ENCODE measurements at places on chromosomes 4 and X.

GRCh38 chr4:121484633-121485032 is 103.8 kb upstream of the QRFPR start:
- DNase-seq = no peak

- DNase-seq = no peak
Measured at GRCh38 chr4:67635331-67635730, 65.6 kb downstream of the UBA6 start.

- DNase-seq = no peak
Measured at GRCh38 chr4:167934216-167934615, 158.1 kb upstream of the ANXA10 start.

DNA sequence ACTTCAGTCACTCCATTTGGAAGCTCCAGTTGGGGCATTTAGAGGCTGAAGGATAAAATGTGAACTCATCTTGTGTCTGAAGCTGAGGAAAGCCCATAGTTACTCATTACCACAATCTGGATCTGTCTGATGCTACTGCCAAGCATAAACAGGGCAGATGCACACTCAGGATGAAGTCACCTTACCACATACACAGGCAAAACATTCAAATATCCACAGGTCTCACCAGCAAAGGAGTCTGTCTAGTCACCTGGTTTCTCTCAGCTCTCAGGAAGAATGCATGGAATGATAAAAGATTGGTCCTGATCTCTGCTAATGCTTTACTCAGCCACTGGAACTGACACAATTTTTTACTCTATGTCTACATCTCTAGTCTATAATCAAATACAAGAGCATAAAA is 13.0 kb upstream of the ODAPH start:
- DNase-seq = no peak

DNA sequence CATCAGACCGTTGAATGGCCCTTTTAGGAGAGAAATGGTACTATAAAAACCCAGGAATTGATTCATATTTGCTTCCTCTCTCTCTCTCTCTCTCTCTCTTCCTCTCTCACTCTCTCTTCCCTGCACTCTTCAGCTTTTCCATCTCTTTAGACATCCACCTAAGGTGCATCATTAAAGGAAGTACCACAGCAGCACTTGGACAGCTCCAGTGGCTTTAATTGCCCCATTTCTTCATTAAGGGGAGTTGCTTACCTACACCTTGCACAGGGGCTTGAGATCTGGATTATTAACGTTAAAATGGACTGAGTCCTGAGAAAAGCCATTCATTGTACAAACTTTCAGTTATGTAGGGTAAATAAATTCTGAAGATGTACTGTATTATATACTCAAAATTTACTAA is 323.6 kb downstream of the AFF2 start:
- DNase-seq = no peak

GRCh38 chr4:108982402-108983185 is 219.7 kb upstream of the ETNPPL start:
- no peak for DNase-seq

GRCh38 chr4:104063341-104063740 is 343.6 kb upstream of the TACR3 start:
- DNase-seq = no peak

DNA sequence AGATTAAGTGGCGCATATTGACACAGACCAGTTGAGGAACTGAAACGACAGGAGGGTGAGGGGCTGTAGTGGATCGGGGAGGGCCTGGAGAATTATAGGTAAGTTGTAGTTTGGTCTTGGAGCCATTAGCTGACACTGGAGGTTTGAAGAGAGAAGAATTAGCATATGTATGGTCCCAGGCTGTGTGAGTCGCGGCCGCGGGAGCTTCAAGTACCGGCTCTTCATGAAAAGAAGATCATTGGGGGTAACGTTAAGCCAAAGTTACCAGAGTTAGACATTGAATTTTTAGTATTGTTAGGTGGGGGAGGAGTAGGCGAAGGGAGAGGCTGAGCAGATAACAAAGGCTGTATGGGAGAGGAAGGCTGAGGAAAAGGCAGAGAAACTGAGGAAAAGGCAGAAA is 56.5 kb downstream of the ZNF674 start:
- DNase-seq = no peak

GRCh38 chr4:167023364-167023925 is 210.8 kb downstream of the SPOCK3 start:
- DNase-seq = no peak

GRCh38 chr4:87505862-87506261 is 23.3 kb downstream of the SPARCL1 start:
- no peak for DNase-seq

DNA sequence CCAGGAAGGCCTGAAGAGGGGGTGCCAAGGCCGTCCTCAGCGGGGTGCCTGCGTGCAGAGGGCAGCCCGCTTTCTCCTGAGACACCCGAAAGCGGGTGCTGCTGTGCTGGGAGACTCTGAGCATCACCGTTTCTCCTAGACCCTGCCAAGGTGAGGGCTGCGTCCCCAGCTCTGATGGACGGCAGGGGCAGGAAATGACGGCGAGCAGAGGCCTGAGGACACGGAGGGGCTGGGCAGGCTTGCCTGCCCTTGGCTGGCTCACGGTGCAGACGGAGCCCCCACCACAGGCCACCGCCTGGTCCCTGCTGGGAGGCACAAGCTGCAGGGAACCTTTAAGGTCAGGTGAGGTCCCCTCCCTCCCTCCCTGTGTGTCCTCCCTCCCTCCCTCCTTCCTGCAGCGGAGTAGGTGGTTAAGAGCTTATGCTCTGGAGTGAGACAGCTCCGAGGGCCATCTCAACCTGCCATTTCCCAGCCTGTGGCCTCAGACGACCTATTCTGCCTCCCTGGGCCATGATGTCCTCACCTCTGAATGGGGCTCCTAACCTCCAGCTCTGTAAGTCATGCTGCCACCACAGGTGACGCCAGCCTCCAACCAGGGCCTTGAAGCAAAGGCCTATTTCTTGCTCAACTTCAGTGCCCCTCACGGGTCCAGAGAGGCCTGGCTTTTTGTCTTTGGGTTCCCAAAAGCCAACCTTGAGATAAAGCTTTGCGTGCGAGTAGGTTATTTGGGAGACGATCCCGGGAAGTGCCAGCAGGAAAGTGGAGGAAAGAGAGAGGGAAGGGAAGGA is 54.2 kb upstream of the GRPEL1 start:
- no peak for DNase-seq

GRCh38 chrX:43003204-43003565 is 225.2 kb upstream of the PPP1R2C start:
- DNase-seq = no peak

GRCh38 chrX:103417933-103418332 is 41.6 kb downstream of the BEX3 start:
- DNase-seq = no peak

DNA sequence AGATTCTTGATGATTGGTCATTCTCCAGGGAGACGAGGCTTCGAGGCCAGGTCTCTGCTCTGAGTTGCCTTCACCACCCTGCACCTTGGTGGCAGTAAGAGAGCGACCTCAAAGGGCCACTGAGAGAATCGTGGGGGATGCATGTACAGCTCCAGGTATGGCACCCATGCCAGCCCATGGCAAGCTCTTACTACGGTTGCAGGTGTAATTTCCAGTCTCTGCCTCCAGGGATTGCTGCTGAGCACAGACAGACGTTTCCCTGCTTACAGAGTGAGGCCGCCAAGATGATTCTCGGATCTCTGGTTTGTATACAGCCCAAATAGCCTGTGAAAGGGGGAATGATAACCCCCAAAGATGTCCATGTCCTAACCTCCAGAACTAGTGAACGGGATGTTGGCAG is 16.3 kb upstream of the DRD5 start:
- DNase-seq = no peak

DNA sequence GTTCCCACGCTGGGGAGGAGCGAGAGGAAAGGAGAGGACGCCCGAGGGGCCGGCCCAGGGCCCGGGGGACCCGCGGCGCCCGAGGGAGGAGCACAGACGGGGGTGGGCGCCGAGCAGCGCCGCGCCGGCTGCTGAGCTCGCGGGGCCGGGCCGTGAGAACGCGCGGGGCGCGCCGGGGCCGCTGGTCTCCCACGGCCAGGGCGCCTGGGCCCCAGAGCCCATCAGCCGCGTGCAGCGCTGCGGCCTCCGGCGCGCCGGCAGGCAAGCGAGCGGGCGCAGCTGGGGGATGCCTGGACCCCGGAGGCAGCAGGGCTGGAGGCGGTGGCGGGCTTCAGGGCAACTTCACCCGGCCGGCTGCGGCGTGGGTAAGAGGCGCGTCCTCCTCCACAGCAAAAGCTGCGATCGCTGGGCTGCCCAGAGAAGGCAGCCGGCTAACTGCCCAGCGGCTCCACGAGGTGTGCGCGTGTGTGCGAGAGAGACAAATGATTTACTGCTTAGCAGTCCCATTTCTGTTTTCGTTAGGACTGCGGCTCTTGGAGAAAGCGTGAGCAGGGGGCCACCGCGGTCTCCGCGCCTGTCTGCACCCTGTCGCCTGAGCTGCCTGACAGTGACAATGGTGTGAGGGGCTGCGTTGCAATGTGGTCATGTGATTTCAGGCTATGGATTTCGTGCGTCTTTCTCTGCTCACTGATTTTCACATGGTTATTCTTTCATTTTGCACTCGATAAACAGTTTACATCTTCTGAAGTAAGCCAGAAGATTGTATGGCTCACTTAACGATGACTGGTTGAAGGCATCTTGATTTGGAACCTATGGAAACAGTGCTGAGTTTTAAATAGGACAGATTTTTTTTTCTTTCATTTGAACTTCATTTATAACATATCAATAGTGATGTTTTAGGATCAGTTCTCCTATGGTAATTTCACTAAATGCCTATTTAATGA is 1.2 kb downstream of the GUCY1A1 start:
- no peak for DNase-seq

- no peak for DNase-seq
Measured at GRCh38 chrX:119706616-119707015, 13.6 kb upstream of the SEPTIN6 start.

GRCh38 chr4:28227764-28228163 is 1367.1 kb downstream of the STIM2 start:
- DNase-seq = no peak

GRCh38 chr4:145735827-145736226 is 55.9 kb downstream of the C4orf51 start:
- DNase-seq = no peak

DNA sequence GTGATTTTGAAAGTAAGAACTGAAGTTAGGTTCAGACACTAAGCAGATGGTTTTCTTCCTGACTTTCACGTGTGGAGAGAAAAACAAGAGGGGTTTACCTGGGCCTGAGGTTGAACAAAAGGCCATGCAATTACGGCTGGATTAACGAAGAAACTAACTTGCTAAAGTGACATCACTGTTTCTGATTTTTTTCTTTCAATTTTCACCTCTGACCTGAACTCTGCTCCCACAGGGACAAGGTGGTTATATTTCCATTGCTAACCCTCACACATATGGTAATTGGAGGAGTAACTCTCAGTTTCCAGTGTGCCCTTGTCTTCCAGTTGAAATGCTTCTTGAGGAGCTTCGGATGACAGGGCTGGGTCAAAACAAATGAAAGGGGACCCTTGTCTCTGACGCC is 38.0 kb downstream of the MSN start:
- DNase-seq = no peak

- DNase-seq = no peak
Measured at GRCh38 chrX:113033966-113034680, 193.5 kb upstream of the AMOT start.

- DNase-seq = no peak
Measured at GRCh38 chr4:159503236-159504008, 400.5 kb downstream of the RAPGEF2 start.

DNA sequence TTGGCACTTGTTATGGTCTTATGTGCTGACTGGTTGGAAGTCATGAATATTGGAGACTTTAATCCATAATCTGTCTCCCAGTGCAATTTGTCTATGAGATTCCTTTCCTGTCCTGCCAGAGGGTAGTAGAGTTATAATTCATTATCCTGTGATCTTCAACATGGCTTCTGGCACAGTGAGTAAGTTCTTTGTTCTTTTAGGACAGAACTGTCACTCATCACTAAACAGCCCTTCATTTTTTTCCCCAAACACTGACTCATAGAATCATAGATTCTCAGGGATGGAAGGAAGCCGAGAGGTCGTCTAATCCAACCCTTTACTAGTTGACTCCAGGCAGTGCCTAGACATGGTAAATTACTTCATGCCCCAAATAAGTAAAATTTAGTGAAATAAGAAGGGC is 78.4 kb downstream of the LUZP4 start:
- DNase-seq = no peak

- no peak for DNase-seq
Measured at GRCh38 chr4:168409089-168409801, 71.0 kb downstream of the DDX60L start.
